LHCN-M2 (cell line): ENCODE measurements at places on chromosomes 4 and X.
A peak's percentile ranks its signal among the peaks of the same experiment; 100 is the strongest.

DNA sequence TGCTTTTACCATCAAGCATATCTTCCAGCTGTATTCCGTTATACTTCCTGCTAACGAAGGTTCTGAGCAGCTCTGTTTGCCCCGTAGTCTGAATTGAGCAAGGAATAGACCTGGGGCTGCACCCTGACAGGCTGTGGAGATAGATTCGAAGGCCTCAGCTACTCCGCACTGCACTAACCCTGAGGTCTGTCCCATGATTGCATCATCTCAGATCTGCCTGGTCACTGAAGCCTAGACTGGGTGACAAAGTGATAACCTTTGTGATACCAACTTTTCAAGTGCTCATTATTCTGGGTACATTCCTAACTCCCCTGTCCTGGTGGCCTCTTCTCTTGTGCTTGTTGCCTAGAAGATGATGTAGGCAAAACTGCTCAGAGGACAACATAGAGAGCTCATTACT lies 29.9 kb upstream of the PGRMC1 start:
- no peak for DNase-seq

DNA sequence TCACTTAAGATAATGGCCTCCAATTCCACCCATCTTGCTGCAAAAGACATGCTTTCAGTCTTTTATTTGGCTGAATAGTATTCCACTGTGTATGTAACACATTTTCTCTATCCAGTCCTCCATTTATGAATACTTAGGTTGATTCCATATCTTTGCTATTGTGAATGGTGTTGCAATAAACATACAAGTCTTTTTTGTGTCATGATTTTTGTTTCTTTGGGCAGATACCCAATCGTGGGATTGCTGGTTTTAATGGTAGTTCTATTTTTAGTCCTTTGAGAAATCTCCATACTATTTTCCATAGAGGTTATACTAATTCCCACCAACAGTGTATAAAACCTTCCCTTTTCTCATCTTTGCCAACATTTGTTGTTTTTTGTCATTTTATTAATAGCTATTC lies 180.9 kb downstream of the SMIM20 start:
- DNase-seq = peak; percentile 41

DNA sequence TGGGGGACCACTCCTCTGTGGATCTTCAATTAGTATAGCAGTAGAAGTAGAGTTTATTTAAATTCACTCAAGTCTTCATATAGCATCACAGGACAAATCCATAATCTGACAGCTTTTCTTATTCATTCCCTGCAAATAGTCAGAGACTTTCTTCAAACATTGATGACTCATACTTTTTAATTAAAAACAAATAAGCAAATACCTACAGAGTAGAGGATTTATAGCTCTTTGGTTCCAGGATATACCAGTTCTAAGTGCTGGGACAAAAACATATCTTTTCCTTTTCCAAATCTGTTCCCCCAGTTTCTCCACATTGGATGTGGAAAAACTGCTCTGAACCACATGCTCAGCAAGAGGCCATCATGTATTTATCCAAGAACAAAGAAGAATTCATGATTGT lies 24.1 kb downstream of the EMCN start:
- DNase-seq = no peak

DNA sequence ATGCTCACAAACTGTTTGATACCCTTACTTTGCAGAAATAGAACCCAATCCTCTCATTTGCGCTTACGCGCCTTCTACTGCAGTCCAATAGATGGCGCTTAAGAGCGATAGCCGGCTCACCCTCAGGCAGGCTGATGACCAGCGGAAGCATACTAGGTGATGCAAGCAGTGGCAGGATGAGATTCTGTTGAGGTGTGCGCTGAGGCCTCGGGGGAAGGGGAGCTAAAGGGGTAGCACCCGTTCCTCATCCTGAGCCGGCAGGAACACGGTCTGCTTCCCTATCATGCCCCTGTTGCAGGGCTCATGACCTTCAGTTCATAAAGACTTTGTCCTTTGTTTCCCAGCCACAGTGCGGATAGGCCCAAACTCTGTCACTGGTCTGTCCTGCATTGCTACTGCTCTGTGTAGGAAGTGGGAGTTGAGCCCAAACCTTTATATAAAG lies 628.9 kb downstream of the TLL1 start:
- no peak for DNase-seq

- DNase-seq = no peak
Measured at GRCh38 chr4:151600432-151600831, 160.4 kb downstream of the GATB start.

DNA sequence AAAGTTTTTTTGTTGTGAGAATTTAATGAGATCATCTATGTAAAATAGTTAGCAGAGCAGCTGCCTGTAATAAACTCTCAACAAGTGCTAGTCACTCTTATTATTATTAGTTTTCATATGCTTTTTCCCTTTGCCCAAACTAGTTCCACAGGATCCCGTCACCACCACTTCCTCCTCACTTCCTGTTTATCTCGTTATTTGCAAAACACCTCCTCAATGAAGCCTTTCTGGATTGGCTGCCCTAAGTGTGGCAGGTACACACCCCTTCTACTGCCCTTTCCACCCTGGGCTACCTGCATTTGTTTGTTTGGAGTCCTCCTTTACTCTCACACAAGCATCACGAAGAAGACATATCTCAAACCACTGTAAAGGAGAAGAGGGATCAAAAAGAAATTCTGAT lies 54.4 kb upstream of the KLF3 start:
- no peak for DNase-seq

DNA sequence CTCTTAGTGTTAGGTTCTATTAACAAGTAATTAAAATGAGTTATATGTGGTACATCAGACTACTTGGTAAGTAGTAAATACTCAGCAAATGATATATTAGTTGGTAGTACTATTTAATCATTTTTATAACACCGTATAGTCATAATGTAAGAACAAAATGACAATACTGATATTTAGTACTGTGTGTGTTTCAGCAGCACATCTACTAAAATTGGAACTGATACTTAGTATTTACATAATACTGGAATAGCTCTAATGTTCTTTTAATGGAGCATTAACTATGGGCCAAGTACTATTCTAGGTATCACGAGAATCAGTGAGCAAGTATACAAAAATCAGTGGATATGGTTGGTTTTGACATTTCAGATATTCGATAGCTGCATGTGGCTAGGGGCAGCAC lies 35.3 kb downstream of the ERVMER34-1 start:
- DNase-seq = no peak

GRCh38 chr4:121783210-121783609 lies 17.9 kb upstream of the EXOSC9 start:
- DNase-seq = no peak

DNA sequence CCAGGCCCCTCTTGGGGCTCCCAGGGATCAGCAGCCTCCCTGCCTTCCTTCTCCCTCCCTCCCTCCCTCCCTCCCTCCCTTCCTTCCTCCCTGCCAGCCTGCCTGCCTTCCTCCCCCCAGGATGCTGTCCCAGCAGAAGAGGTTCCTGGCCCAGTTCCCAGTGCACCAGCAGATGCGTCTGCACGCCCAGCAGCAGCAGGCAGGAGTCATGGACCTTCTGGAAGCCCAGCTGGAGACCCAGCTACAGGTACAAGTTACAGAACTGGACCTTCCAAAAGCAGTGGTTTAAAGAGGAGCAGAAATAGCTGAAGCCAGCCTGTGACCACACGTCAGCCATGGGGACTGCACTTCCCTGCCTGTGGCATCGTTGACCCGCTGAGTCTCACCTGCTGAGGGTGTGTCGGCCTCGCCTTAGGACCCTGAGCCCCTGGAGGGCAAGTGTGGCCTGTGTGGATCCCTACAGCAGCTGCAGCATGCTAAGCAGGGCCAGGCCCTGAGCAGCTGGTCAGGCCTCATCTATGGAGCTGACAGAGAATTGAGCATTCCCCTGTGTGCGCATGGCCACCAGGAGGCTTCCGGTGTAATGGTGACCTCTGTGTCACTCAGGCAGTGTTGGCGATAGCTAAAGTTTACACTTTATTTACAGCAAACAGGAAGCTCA lies 84.7 kb downstream of the CRMP1 start:
- DNase-seq = peak; percentile 46

GRCh38 chr4:182619660-182620059 lies 297.5 kb downstream of the DCTD start:
- DNase-seq = no peak

GRCh38 chr4:6372649-6373525 lies 99.5 kb downstream of the PPP2R2C start:
- DNase-seq = peak; percentile 45

- DNase-seq = no peak
Measured at GRCh38 chr4:101555341-101555880, 208.1 kb upstream of the PPP3CA start.

GRCh38 chr4:655464-656151 lies 18.5 kb downstream of the ATP5ME start:
- no peak for DNase-seq

- peak; percentile 70 for DNase-seq
Measured at GRCh38 chrX:111035256-111035655, 60.7 kb upstream of the PAK3 start.

- no peak for DNase-seq
Measured at GRCh38 chr4:85024671-85025070, 58.2 kb upstream of the WDFY3 start.

GRCh38 chrX:46820391-46821100 lies 16.3 kb upstream of the RP2 start:
- DNase-seq = no peak

DNA sequence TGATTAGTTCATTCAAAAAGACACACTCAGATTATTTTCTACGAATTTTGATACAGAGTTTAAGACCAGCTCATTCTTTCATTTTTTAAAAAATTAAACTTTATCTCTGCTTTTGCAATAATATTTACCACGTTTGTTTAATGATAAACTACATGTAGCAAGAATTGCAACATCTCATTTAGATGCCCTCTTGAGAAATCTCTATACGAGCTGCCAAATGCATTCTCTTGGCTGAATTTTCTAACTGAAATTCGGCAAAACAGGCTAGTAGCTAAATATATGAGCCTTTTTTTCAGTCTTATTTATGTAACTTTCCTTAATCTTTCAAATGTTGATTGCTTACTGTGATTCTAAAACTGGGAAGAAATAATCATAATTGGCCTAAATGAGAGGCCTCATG lies 2.1 kb upstream of the GC start:
- no peak for DNase-seq

DNA sequence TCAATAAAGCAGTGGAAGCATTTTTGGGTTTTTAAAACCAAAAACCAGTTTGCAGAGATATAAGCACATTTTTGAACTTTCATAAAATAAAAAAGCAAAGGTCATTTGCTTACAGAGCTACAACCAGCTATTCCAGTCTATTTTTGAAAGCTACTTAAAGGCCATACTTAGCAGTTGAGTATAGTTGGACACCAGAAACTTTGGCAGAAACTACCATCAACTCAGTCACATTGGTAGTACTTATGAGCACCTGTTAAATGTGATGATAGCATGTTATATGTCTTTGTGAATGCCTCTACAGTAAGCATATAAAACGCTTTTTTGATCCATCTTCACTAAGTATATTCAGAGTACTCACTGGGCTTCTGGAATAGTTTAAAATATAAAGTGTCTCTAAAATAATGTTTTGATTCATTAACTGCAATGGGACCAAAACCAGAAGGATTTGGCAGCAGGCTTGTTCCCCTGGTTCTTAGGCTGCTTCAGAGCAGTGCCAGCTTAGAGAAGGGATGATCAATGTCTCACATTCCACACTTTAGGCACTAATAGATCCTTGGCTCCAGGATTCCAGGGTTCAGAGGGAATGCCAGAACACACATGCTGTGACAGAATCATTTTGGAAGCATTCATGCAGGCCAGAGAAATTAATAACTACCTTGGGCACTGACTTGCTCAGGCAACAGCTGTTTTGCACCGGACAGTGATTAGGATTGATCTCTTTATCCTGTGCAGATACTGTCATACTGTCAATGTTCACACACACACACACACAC lies 103.9 kb downstream of the IQCM start:
- DNase-seq = no peak

DNA sequence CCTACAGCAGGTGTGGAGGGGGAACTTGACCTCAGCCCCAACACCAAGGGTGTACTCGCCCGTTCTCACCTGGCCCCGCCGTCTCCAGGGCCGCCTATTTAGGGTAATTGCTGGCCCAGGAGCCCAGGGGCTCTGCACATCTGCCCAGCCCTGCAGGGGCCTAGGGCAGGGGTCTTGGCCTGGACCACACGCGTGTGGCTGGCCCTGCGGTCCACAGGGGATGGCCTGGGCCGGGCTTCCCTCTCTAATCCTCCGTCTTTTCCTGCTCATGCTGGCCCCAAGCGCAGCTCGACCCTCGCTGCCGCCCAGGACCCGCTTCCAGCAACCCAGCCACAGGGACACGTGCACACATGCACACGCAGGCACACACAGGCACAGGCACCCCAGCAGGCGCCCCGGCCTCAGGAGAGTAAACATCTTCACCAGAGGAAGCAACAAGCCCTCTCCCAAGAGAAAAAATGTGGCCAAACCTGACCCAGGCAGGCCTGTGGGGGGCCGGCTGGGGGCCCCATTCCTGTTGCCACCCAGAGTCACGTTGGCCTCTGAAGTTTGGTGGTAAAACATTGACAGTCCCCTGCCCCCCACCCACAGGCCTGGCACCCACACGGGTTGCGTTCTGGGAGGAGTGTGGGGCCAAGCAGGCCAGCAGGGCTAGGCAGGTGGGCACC lies 24.6 kb upstream of the FGFR3 start:
- DNase-seq = no peak

DNA sequence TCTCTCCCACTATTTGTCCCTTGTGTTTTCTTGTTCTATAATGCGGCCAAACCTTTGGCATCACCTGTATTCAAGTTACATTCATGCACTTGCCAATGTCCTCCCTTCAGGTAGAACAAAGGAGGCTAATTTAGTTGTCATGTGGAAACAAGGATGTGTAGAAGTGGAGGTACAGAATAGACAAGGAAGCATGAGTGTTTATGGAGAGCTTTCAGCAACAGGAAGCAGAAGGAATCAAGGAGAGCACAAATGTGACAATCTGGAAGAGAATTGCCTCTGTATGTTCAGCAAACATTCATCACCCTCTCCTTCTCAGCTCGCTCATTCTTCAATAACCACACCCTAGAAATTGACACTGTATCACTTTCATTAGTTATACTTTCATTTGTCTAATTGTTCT lies 103.4 kb downstream of the SLC7A11 start:
- DNase-seq = no peak

DNA sequence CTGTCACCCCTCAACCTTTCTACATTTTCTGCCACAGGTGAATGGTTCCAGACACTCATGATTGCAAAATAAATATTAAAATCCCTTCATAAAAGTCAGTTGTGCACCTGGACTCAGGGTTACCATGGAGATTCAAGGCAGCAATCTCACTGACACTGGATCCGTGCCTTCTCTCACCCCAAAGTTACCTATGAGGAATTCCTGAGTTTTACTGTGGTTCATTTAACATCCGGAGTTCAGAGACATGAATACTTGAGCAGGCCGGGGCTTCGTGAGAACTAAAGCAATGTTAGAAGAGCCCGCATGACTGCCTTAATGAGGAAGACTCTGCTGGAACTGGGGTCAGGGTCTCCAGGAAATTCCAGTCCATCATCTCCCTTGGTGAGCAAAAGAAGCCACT lies 12.5 kb upstream of the CLNK start:
- DNase-seq = no peak

GRCh38 chrX:12973561-12974304 lies 1.2 kb upstream of the TMSB4X start:
- DNase-seq = peak; percentile 8

- peak; percentile 9 for DNase-seq
Measured at GRCh38 chrX:50157545-50158135, 43.2 kb downstream of the AKAP4 start.

GRCh38 chrX:41518127-41518840 lies 71.1 kb downstream of the NYX start:
- DNase-seq = no peak

GRCh38 chrX:65726715-65727114 lies 59.3 kb downstream of the MSN start:
- DNase-seq = no peak
